ENCODE measurements at places on chromosomes 7 and 10.

DNA sequence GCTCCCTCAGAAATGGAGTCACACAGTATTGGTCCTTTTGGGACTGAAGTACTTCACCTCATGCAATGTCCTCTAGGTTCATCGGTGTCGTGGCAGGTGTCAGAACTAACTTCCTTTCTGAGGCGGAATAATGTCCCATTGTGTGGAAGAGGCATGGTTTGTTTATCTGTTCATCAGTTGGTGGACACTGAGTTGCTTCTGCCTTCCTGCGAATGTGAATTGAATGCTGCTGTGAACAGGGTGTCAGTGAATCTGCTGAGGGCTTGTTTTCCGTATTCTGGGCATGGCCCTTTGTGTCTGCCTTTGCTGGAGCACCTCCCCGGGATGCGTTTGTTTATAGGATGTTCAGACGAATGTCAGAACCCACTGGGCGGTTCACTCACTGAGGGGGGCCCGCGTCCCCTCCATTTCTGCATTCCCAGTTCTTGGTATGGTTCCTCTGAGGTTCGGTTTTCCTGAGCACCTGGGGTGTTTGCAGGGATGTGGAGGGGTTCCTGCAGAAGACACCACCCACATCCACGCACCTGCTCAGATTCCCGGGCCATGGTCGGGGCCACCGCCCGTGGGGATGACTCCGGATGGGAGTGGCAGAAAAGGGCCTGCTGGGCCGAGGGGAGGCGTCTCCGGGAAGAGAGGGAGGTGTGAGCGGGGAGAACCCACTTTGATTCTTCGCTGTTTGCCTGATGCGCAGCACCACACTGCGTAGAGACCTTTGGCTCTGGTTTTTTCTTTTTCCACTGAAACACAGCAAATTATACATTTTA, 33.1 kb downstream of the CHST12 start:
- DNase-seq = no peak

DNA sequence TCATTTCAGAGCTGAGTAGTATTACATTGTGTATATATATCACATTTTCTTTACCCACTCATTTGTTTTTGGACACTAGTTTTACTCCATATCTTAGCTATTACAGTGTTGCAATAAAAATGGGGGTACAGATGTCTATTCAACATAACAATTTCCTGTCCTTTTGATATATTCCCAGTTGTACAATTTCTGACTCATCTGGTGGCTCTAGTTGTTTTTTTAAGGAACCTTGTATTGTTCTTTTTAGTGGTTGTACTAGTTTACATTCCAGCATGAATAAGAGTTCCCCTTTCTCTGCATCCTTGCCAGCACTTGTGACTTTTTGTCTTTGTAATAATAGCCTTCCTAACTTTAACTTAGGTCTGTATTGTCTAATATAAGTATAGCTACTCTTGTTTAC, 739.9 kb downstream of the XPNPEP1 start:
- no peak for DNase-seq

DNA sequence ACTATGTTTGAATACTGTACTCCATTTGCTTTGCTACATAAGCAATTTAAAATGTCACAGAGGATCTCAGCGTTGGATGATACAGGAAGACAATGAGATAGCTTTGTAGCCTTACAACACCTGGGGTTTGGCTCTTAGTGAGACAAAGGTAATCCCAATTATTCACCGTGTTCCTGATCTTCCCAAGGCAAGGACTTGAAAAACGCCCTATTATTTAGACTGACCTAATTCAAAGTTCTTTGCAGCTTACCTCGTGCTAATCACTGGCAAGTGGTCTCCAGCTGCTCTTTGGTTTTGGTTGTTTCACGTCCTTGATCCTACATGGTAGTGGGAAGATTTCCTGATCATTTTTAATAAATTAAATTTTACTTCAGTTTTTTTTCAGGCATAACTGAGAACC, 23.0 kb upstream of the C7orf33 start:
- DNase-seq = no peak

- DNase-seq = no peak
These were observed 132.6 kb upstream of the NAMPT start for GRCh38 chr7:106417273-106417902.

GRCh38 chr10:97463363-97464132, 17.6 kb downstream of the ZDHHC16 start:
- peak; percentile 33 for DNase-seq

- DNase-seq = no peak
These were observed 282.3 kb downstream of the TFEC start for GRCh38 chr7:115748123-115748738.

DNA sequence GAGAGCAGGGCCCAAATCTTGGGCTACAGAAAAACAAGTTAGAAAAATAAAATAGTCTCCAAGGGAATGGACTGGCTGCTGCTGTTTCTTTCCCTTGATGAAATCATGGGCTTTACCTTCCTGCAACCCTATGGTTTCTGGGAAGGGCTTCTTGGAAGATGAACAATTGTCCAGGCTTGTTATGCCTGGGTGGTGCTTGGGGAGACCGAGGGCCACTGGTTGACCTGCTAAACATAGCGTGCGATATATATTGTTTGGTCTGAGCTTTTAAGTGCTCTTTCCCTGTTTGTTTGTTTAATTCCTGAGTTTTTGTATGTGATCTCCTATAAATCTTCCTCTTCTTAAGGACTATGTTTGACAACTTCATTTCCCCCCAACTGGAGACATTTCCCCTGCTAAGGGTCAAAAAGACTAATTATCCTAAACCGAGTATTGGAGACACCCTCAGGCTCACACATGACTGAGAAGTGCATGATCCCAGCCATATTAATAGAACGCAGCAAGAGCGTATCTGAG, 37.9 kb downstream of the SLC25A28 start:
- no peak for DNase-seq

- peak; percentile 55 for DNase-seq
These were observed 48.9 kb upstream of the ENO4 start for GRCh38 chr10:116800286-116800929.

DNA sequence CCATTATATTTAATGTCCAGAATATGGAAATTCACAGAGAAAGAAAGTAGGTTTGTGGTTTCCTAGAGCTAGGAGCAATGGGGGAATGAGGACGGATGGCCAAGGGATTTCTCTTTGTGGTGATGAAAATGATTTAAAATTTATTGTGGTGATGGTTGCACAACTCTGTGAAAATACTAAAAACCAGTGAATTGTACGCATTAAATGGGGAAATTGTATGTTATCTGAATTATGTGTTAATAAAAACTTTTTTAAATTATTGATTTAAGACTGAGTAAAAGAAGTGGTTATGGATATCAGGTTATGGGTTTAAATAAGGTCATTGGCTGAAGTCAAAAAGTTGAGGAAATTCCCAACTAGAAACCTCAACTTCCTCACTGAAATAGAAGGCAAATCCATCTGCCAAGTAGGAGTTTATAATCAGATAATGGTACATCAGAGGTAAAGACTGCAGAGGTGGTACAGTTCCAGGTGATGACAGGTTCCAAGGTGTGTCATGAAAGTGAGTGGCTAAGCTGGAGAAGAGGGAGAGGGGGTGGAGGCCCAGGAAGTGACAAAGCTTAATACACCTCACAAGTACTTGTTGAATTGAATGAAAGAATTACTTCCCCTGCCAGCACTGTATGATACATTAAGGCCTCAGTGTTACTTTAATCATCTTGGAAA, 68.9 kb upstream of the CCDC71L start:
- no peak for DNase-seq

DNA sequence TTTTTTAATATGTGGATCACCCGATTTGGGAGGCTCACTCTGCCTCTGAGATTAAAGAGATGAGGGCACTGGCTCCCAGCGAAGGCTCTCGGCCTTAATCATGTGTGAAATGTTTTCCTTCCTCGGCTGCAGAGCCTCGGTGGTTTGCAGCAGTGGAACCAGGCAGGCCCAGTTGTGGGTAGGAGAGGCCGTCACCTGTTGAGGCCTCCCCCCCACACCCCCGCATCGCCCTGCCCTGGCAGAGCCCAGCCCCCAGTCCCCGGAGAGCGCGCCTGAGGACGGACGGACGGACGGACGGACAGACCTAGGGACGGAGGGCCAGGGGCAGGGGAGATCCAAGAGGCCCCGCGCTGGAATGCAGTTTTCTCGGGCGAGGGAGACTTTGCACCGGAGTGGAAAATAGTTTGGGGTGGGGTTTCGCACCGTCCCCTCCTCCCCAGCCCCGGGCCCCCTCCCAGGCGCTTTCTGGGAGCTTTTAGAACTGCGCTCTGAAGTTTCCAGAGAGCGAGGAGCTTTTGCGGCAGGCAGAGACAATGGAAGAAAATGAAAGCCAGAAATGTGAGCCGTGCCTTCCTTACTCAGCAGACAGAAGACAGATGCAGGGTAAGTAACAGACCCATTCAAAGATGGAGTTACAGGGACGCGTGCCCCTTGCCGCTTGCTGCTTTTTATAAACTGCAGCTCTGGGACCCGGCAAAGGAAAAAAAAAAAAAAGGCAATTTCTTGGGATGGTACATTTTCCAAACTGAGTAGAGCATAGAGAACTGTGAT, at the start of gene KIAA1217:
TSS of gene KIAA1217 (plus strand) at position 478 of the 771 bp plus-strand sequence. CDS start at position 534, 56 bp downstream.
- DNase-seq = no peak

DNA sequence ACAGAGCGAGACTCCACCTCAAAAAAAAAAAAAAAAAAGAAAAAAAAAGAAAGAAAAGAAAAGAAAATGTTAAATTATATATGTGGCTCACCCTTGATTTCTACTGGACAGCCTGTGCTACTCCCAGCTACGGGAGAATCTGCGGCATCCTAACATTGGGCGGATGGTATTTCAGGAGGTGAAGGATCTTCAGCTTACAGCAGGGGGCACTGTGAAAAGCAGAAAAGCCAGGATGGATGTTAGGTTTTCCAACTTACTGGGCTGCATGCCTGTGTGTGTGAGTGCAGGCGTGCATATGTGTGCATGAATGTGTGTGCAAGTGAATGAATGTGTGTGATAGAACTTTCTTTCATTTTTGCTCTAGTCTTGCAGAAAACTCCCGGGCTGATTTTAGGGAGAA, 1066.5 kb downstream of the TYW1 start:
- DNase-seq = no peak

DNA sequence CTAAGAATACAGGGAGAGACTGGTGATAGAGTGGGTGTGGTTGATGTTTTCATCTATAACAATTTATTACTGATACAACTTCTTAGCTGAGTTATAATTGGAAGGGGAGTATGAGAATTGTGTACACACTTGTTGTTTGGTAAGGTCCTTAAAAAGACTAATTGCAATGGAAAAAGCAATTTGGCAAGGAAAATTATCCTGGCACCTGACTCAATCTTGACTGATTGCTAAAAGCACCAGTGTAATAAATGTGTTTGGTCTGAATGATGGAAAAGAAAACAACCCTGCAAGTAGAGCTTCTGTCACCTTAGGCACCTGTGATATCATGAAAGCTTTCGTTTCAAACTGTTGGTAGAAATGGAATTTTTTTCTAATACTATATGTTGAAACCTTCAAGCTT, 6.7 kb upstream of the GSDME start:
- no peak for DNase-seq

GRCh38 chr7:107427462-107427861, 42.4 kb upstream of the GPR22 start:
- no peak for DNase-seq

DNA sequence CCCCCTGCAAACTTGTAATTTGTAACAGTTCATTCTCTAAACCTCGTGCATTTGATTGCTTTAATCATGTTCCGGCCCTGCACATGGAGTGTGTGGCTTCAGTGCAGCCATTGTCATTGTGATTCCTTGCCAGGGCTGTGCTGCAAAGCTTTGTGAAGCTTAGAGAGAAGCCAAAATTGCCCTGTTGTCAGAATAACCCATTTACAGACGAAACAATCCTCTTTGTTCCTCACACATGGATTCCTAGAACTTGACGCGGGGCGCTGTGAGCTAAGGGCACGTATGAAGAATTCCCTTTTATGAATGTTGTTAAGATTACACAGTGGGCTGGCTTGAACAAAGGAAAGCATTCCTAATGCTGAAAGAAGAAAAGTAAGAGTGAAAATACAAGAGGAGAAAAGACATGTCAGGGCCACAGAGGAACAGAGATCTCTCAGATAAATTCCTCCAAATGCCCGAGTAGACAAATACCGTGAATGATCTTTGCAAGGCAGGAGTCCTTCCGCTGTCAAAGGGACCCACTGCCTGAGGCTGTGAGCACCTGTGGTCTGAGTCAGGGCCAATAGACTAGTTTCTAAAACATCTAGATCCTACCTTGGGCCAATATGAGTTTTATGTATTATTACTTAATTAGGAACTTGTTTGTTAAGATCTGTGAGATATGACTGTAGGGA, 205.4 kb upstream of the C7orf33 start:
- DNase-seq = no peak

DNA sequence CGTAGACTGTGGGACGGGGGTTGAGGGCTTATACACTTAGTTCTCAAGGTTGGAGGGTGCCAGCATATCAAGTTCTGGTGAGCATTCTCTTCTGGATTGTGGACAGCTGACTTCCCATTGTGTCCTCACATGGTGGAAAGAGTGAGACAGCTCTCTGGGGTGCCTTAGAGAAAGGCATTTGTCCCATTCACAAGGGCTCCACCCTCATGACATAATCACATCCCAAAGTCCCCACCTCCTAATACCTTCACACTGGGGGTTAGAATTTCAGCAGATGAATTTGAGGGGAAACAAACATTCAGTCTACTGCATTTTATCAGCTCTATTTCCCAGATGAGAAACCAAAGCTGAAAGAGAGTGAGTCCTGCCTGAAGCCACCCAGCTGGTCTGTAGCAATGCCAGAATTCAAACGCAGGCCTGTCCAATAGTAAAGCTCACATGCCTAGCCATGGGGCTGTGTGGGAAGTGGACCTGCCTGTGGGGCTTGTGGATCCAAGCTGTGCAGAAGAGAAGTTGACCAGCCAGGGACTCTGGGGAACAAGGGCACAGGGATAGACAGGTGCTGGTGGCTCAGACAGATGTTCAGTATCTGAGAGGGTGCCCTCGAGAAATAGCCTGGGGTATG, 34.9 kb upstream of the LOXL4 start:
- peak; percentile 14 for DNase-seq

DNA sequence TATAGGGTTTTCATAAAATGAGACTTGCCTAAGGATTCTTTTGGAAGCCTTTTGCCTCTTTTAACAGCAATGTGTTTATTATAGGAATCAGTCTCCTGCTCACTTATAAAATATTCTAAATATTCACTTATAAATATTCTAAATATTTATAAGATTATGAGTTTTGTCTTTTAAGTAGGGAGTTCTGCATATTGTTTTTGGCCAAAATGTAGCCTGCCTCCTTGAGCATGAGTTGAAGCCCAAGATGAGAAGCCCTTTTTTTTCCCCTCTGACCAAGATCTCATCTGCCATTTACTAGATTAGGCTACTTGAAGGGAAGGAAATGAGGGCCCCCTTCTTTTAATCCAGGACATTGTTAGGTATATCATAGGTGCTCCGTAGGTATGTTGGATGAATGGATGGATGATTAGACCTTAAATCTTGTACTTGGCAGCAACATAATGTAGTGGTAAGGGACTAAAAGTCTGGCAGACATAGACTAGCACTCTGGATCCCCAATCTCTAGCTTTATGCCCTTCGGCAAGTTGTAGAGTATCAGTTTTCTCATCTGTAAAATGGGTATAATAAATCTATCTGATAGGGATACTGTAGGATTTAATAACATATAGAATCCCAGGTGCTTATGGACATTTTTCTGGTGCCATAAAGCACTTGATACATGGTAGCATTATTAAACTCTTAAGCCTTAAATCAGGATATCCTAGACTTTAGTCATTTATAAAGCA, 59.1 kb downstream of the ARID5B start:
- no peak for DNase-seq

- DNase-seq = no peak
These were observed 84.5 kb upstream of the DYNC1I1 start for GRCh38 chr7:95687759-95688343.
